ENCODE measurements at places on chromosomes 13 and 19. TPM values are rescaled to one million over a fixed set of nuclear protein-coding genes. Genes with fewer than 3 reads are reported as not detected.

GRCh38 chr13:65090186-65090585, 2139.9 kb downstream of the PCDH9 start:
- no peak for DNase-seq

- no peak for DNase-seq
These were observed 17.5 kb upstream of the HS6ST3 start for GRCh38 chr13:96072392-96072791.

- DNase-seq, result no peak
These were observed 32.7 kb downstream of the CLEC17A start for GRCh38 chr19:14615623-14616022.

DNA sequence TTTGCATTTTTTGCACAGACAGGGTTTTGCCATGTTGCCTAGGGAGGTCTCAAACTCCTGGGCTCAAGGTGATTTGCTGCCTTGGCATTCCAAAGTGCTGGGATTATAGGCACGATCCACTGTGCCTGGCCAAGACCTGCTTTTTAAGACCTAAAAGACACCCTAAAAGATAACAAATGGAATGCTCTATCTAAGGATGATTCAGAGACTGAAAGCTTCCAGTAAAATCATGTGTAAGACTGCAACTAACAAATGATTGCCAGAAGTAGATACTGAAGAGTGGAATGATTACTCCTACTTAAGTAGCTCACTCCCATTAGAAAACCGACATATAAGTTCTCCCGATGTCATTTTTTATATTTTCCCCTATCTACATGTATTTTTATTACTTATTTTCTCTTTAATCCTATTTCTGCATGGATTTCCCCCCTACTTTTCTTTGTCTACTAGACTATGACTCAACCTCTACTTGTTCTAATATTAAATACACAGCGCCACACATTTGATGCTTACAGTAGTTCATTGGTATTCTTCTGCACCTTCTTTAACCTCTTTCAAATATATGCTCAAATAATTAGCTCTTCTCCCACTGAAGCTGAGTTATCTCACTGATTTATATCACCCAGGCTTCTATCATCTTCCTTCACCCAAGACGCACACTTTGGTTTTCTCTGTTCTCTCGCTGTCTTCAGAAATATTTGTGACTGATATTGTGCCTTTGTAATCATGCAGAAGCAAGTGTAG, 32.2 kb upstream of the KLF12 start:
- no peak for DNase-seq

- no peak for DNase-seq
These were observed 4.2 kb downstream of the TRAPPC6A start for GRCh38 chr19:45173816-45174215.

DNA sequence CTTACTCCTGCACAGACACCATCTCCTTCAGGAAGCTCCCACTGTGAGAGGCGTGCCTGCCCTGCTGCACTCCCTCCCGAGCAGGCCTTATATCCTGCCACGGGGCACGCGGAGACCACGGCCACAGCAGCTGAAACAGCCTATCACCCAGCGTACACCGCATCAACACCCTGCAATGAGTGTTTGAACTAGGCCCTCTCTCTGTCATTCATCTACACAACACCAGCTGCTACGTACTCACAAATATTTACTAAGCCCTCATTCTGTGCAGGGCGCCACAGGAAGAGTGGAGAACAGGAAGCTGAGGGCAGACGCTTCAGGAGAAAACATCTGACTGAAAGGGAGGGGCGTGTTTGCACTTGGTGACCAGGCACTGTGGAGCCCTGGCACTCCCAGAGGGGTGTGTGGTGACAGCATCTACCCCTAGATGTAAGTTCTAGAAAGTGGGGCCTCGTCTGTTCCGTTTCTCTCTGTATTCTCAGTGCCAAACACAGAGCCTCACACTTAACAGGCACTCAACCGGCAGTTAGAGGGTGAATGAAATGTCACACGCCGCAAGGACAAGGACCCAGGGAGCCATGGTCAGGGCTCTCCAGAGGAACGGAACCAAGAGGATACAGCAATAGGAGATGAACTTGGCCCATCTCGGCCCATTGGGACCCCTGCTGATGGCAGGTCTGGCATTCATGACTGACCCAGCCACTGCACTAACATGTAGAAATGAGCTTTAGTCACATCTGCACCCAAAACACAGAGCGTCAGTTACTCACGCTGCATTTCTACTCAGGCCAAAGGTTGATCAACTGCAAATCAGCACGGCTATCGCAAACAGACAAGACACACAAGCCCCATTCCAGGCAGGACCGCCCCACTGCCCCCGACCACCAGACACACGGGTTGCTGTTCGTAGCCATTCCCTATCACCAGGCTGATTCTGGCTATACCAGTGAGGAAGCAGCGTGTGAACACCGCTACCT, 15.7 kb downstream of the RANBP3 start:
- no peak for DNase-seq

DNA sequence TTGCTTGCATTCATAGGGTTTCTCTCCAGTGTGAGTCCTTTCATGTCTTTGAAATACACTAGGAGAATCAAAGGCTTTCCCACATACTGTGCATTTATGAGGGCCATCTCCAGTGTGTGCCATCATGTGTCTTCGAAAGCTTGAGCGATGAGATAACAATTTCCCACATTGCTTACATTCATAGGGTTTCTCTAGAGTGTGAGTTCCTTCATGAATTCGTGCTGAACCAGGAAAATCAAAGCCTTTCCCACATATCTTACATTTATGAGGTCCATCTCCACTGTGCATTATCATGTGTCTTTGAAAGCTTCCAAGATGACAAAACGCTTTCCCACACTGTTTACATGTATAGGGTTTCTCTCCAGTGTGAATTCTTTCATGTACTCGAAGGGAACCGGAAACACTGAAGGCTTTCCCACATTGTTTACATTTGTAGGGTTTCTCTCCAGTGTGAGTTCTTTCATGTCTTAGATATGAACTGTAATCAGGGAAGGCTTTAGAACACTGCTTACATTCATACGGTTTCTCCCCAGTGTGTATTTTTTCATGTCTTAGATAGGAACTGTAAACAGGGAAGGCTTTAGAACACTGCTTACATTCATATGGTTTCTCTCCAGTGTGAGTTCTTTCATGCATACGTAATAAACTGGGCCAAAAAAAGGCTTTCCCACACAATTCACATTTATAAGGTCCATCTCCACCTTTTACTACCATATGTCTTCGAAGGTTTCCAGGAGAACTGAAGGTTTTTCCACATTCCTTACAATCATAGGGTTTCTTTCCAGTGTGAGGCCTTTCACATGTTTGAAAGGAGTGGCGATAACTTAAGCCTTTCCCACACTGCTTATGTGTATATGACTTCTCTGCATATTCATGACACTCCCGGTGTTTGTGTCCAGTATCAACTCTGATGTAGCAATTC, 21.4 kb downstream of the ZNF44 start:
- no peak for DNase-seq

GRCh38 chr19:3866910-3867638, 1.8 kb downstream of the ZFR2 start:
- DNase-seq, result no peak

DNA sequence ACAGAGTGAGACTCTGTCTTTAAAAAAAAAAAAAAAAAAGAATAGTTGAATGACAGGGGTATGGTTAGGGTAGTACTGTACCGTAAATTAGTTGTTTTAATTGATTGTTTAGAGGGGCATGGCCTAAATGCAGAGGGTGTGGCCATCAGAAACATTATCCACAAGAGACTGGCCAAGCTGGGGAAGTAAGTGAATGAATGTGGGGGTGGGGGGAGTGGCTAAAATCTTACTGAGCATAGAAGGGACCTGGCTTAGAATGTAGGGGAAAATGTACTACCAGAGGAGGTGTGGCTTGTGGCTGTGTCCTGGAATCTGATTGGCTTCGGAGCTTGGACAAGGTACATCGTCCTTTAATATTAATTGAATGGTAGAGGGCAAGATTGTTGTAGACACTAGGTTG, 3.8 kb downstream of the BCL2L12 start:
- no peak for DNase-seq

Gene IZUMO4
- 3.1 TPM for total RNA-seq

Gene DAND5
- not detected for total RNA-seq

Gene FFAR2
- total RNA-seq, result not detected

Gene FCAR
- total RNA-seq, result not detected

Gene LILRB5
- not detected for total RNA-seq
